ENCODE measurements at places on chromosomes 7 and 10.

- no peak for DNase-seq
Observed at GRCh38 chr10:66786709-66787108, 139.1 kb upstream of the LRRTM3 start.

DNA sequence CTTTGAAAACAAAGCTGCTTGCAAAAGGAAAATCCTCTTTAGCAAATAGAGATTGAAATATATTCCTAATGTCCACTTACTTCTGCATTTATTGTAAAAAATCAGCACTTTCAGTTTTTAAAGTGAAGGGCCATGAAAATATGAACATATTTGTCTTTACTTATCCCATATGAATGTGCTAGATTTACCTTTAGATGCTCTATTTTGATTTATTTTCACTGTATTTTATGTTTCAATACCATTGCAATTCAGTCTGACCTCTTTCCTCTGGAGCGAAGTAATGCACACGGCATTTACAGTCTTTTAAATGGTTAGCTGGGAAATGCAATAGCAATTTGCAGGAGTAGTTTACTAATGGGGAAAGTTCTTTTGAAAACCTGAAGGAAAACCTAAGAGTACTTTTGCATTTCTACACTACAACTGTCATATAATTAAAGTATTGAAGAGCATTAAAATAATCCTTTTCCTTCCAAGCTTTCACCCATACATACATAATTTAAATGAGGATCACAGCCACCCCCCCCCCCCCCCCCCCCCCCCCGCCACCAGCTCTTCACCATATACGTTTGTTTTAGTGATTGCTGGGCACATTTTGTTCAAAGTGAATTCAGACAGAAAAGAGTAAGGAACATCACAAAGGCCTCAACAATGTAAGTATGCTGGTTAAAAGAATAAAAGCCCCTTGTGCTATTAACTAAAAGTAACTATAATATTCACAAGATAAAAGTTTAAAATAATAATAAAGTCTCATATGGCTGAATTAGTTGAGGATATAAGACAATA is 3.5 kb downstream of the SKIDA1 start:
- no peak for DNase-seq

- DNase-seq: no peak
Observed at GRCh38 chr7:81501220-81501619, 268.6 kb downstream of the HGF start.

- DNase-seq: no peak
Observed at GRCh38 chr7:148175512-148175911, 415.1 kb upstream of the C7orf33 start.

GRCh38 chr10:16933783-16934182 is 116.6 kb upstream of the RSU1 start:
- no peak for DNase-seq

DNA sequence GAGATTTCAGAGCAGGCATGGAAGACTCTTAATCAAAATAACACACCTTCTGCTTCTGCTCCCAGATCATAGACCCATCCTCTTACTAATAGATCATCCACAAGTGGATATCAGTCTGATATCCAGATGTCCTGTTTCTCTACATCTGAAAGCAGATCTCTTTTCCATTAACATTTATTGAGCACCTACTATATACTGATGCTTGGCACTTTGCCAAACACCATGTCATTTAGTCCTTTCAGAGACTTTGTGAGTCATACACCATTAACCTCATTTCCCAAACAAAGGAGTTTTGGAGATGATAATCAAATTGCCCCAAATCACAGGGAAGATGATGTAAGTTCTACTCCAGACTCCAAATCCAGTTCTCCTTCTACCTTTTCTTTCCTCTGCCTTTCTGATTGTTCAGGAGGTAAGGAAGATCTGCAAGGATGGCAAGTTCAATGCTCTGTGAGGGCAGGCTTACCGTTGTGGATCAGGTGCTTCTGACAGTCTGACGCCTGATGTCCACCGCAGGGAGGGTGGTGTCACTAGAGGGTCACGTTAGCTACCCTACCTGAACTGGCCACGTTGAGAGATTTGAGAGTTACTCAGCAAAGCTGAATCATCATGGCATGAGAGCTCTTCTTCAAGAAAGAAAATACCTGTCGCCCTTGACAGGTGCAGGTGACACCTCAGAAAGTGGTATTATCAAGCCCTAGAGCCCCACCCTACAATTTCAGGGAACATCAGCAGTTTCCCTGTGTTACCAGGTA is 269.6 kb upstream of the ZMIZ1 start:
- DNase-seq: no peak

- no peak for DNase-seq
Observed at GRCh38 chr10:63008491-63008890, 124.6 kb upstream of the NRBF2 start.

Measured in SJSA1 (cell line).